ENCODE measurements at places on chromosomes 7 and 10.

DNA sequence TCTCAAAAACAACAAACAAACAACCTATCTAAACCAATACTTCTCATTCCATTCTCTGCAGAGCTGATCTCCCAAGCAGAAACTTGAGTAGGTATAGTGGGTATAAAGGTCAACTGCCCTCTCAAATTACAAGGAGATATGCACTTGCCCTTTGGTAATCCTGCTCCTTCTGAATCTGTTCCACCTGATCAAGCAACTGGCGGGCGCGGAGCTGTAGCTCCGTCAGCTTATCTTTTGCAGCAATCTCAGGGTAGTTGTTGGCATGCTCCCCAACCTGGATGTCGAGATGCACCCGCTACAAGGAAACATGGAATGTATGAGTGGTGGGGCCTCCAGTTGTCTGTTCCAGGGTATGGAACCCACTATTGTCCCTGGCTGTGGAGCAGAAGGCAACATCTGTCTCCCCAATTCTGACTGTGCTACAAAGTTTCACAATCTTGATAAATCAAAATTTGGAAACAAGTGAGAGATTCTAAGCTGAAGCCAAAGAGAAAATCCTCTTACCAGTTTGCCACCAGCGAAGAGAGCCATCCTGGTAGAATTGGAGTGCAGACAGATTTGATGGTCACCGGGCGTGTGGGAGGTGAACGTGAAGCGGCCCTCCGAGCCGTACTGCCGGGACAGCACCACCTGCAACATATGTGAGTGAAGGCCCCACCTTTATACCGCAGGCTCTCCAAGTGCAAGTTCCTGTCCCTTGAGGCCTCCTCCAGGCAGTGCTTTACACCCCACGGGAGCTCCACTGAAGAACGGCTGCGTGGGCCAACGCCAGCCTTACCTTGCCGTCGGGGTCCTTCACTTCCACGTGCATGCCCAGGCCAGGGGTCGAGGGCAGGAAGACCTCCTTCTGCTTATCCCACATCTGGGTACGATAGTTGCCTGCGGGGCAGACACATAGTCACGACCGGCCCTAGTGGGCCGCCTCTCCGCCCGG lies 819 bp downstream of the TMED4 start:
- DNase-seq, result peak; percentile 9

DNA sequence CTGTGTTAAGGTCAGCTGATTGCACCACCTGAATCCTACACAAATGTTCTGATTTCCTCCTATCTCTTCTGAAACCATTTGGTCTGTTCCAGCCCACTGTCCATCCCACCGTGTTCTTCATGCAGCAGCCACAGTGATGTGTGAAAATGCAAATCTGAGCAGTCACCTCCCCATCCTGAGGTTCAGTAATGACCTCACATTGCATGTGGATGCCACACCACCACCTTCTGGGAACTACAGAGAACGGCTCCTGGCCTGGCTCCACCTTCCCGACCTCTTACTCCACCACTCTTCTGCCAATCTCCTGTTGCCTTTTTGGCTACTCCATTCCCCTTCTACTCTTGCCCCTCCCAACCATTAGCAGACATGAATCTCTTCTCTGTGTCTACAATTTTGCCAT lies 244.4 kb downstream of the TNS3 start:
- DNase-seq, result no peak

GRCh38 chr7:78052112-78052511 lies 253.5 kb downstream of the PHTF2 start:
- no peak for DNase-seq

DNA sequence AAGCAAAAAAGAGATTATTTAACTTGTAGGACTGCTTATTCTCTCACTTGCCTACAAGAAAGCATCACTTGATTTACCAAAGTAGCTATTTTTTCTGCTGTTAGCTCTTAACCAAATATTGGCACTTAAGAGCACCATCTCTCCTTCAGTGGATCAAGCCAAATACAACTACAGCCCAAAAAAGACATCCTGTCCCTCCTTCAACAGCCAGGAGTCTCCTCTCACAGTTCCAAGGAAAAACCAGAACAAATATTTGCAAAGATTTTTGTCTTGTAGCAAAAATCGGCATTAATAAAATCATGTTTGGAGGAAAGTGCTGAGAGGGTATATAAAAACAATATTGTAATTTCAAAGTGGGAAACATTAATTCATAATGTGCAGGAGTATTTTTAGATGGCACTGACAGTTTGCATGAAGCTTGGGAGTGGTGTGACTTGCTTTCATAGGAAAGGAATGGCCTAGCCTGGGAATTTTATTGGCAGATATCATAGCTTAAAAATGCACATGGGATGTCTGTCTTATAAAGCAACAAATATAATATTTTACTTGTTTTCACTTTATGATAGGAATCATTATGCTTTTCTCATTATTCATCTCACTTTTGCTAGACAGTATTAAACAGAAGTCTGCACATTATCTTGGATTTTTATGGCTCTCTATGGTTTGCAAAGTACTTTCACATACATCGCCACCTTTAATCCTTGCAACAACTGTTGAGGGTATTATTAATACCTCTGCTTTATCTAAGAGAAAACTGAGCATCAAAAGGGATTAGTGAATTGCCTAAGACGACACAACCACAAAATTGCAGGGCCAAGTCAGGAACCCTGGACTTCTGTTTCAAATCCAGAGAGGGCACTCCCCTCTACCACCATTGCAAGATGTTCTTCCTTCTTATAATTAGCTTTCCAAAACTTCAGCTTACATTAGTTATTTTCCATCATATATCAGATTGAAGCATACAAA lies 103.5 kb downstream of the AGMO start:
- no peak for DNase-seq

DNA sequence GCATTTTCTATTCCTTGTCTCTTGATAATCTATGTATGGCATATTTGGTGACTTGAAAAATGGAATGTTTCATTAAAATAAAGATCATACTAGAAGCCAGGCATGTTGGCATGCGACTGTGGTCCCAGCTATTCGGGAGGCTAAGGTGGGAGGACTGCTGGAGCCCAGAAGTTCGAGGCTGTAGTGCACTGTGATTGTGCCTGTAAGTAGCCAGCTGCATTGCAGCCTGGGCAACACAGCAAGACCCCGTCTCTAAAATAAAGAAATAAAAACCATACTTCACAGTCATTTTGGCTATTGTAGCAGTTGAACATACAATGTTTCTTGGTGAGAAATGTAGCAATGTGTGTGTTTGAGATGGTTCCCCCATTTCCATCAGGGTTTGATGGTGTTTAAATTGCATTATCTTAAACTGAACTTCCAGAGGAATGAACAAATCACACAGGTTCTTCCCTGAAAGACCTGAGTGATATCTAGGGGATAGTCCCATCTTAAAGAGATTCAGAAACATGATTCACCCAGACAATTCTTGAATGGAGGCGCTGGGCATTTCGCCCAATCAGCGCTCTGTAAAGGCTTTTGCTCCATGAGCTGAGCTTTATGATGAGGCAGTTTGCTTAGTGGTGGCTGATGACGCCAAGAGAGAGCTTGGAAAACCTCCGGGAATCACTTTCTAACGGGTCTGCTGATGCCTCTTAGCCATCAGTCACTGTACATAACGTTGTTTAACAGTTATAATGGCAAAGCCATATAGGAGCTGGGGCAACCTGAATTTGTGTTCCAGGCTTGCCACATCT lies 19.4 kb upstream of the BTBD16 start:
- DNase-seq, result no peak

DNA sequence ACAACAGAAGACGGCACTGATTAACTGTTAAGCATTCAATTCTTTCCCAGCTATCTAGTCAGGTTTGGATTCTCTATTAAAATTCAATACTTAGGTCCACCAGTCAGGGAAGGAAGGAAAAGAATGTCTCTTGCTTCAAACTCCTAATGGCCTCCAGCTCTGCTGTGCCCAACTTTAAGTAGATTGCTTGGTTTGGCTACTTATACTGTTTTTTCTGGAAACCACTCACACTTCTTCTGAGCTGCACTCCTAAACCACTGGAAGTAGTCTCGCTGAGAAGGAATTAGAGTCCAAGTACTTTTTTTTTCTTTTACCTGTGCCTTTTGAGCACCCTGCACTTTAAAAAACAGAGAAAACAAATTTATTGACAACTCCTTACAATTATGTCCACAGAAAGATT lies 26.7 kb upstream of the COL1A2 start:
- no peak for DNase-seq

DNA sequence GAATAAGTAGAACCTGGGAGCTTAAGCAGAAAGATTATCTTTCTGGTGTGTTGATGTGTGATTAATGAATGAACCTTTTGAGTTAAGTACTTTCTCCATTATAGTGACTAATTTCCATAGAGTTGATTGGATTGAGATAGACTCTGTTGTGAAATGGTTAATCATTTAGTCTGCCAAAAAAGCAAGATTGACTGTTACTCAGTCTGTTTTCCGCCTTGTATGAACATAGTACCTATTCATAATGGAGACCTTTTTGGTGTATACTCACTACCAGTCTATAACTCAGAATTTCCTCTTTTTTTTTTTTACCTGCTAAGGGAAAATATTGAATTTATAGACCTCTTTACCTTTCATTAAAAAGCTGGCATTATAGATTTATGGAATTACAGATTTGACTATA lies 14.4 kb upstream of the NPVF start:
- DNase-seq, result no peak

GRCh38 chr10:77653210-77653609 lies 15.6 kb upstream of the KCNMA1 start:
- DNase-seq, result no peak

DNA sequence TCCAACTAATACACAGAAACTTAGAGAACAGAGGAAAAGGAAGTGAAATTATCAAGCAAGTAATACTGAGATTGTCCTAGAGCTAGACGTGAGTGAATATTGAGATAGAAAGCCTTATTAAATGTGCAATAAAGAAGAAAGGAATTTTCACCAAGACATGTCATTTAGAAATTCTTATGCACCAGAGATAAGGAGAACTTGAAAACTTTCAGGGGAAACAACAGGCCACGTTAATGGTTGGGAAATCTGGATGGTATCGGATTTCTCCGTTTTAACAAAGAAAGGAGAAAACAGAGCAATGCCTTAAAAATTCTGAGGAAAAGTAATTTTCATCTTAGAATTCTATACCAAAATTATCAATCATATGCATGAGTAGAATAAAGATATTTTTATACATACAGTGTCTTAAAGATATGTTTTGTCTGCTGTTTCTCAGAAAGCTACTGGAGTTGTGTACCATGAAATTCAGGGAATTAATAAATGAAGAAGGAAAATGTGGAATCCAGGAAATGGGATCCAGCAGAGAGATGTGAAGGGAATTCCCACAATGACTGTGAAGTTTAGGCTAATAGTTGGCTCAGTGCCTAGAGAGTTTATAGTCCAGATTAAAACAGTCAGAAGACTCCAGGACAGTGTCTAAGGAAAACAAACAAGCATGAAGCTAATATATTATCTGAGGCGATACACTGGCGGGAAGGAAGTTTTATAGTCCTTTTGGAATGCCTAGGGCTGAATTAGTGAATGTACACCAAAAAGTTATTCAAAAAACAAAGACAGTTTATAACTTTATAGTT lies 159.5 kb downstream of the PPP1R9A start:
- no peak for DNase-seq

- no peak for DNase-seq
These were observed 11.2 kb downstream of the KLLN start for GRCh38 chr10:87852089-87852488.

DNA sequence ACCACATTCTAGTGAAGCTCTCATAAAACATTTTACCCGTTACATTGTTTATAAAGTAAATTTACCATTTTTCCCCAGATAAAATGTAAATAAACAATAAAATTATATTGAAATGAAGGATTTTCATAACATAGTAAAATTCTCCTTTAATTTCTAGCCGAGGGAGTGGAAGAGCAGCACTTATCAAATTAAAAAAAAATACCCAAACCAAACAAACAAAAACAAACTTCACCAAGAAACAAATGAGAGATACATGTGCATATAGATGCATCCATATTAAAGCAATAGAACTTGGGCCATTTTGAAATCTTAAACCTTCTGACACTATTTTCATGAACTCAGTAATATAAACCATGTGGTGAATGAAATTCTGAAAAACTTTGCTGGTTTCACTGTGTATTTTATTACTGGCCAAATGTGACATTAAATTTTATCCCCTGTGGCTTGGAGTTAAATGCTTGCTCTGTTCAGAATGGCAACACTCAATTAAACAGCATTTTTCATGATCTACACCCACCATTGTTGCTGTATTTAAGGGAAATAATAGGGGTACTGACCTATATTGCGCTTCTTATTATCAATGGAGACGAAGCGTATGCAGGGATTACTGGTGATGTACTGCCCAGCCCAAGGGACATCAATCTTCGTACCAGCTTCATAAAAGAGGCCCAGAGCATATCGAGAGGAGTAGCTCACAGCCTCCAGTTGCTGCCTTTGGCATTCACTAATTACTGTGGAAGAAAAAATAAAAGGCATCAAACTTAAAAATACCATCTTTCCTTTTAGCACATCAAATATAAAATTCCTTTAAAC lies 220.9 kb downstream of the RNLS start:
- DNase-seq, result no peak

- no peak for DNase-seq
These were observed 921.5 kb downstream of the NRG3 start for GRCh38 chr10:82796510-82796909.

- DNase-seq, result no peak
These were observed 57.7 kb upstream of the PRR15 start for GRCh38 chr7:29505931-29506330.

- no peak for DNase-seq
These were observed 313.2 kb downstream of the PRPF18 start for GRCh38 chr10:13899941-13900340.

- DNase-seq, result peak; percentile 6
These were observed 488 bp downstream of the EIF4H start for GRCh38 chr7:74174606-74175082.

DNA sequence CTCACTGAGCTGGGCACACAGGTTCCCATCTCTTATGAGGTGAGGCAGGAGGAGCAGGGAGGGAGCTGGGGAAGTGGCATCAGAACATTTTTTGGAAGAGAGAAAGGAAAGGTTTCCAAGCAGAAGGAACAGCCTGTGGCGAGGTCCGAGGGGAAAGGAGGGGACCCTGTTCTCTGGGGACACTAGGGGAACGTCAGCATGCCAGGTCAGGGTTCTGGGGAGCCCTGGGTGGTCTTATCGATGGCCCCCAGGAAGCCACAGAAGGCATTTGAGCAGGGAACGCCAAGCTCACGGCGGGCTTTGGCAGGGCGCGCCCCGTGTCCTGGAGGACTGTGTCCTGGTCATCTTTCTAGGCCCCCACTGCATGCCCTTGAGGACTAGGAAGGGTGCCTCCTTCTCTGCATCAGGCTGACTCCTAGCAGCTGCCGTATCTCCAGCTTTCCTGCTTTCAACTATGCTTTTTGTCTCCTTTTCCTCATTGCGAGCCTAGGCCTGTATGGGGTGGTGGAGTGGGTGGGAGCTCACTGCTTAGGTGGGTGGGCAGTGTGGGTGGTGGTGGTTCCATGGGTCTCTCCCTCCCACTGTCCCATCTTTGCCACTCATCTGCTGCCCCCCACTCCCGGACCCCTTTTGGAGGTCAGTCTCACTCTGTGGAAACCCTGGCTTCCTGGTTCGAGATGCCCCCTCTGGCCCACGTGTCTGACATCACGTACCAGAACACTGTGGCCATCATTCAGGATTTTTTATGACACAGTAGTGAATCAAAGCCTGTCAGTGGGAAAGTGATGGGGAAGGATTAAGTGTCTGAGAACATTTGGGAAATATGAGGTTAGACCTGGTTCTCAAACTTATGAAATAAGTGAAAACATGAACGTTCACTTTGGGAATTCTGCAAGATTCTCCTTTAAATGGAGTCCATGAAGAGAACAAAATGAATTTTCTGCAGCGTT lies 89.1 kb downstream of the CUX1 start:
- no peak for DNase-seq
